Cerebellar cortex (tissue), 1 donor: ENCODE measurements at places on chromosomes 2 and 18.

DNA sequence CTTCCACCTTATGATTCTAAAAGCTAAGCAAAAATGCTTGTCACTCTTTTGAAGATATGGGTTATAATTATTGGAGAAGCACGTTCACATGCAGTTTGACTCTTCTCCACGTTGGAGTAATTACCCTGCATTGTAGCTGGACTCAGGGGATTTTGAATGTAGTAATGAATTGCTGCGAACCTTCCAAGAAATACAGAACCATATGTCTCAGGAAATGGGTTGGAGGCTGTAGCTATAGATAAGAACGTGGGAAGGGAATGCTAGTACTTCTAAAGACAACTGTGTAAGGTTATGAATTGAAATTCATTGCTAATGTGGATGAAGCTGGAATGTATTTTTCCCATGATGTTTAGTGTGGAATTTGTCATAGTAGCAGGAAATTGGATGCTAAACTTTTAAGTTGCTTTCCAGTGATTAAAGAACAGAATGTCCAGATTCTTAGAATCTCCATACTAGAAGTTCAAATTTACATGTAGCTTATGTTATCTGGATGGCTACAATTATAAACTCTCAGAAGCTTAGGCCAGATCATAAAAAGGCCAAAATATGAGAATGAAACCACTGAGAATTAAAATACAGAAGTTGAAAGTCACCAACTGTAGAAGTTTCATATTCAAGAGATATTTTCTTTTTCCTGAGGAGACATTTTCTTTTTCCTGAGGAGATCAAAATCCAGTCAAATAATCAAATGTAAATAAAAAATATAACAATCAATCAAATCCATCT, 27.3 kb upstream of the SPOPL start:
- no peak for DNase-seq

DNA sequence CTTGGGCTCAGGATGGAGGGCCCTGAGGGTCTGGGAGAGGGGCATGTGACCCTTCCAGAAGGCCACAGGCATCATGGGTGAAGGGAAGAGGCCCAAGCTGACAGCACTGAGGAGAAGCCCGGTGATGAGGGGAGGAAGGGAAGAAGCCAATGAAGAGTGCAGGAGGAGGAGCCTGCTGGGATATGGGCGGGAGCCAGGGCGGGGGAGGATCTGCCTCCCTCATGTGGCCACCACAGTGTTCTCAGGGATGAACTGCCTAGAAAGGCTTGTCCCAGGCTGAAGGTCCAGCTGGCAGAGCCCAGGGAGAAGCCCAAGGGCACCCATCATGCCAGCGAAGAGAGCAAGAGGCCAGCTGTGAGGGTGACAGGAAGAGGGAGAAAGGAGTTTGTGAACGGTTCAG, 24.6 kb upstream of the PLB1 start:
- no peak for DNase-seq

- no peak for DNase-seq
Measured at GRCh38 chr2:170098626-170099312, 79.2 kb upstream of the MYO3B start.

DNA sequence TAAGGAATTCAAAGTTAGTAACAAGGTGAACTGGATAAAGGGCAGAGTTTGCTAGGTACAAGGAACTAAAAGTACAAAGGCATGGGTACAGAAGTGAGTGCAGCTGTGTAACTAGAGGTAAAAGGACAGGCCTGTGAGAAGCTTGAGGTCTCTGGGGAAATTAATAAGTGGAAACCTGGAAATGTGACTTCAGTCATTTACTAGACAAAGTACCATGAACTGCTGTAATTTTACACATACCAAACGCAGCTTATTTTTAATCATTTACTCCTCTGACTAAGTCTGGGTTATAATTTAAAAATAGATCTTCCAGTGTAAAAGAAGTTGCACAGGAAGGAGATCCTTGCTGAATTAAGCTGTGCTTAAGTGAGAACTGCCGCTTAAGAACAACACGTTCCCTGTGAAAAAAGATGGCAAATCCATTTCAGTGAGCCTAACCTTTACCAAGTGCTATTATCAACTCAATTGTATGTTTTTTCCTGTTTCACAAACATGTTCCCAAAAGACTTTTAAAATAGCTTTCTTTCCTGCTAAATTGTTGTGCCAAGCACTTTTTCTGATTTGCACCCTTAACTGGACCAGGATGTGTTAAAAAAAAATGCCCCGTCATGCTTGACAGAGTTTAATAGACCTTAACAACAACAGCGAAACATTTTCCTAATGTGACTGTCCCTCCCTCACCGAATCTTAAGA, 44.3 kb downstream of the CALCRL start:
- no peak for DNase-seq

DNA sequence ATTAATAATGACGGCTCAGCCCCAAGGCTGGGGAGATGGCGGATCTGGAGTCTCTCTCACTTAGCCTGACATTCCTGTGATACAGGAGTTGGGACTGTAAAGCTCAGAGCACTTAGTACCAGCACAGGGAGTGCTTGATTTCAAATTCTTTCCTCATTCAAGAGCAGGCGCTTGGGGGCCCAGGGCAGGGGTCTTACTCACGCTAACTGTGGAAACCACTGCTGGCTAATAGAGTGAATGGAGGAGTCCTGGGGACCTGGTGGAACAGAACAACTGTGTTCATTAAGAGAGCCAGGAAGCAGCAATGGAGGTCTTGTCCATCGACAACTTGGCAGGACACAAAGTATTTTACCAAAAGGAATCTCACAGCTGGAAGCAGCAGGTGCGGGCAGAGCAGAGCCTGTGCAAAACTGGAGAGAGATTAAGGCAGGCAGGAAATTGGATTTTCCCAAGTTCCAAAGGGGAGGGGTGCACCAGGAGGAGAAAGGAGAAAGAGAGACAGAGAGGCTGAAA, 358.9 kb downstream of the TNS1 start:
- DNase-seq = no peak

GRCh38 chr2:148901142-148901541, 26.1 kb downstream of the KIF5C start:
- no peak for DNase-seq

- no peak for DNase-seq
Measured at GRCh38 chr2:53880756-53881155, 21.0 kb upstream of the GPR75 start.
